ENCODE measurements at places on chromosomes 7 and 10.

DNA sequence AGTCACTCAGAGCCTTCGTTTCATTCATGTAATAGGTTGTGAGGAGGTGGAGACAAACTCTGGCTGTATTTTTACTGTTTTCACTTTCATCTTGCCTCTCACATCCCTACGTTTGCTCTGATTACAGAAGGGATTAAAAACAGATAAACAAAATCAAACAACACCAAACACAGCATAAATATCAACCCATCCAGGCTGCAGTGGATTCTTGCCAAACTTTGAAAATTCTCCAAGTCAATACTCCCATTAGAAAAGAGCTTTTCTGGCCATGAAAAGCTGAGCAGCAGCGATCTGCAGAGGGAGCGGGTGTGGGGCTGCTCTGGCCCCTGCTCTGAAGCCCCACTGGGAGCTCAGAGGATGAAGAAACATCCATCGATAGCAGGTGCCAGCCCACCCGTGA lies 283.2 kb downstream of the WDR37 start:
- DNase-seq, result no peak

DNA sequence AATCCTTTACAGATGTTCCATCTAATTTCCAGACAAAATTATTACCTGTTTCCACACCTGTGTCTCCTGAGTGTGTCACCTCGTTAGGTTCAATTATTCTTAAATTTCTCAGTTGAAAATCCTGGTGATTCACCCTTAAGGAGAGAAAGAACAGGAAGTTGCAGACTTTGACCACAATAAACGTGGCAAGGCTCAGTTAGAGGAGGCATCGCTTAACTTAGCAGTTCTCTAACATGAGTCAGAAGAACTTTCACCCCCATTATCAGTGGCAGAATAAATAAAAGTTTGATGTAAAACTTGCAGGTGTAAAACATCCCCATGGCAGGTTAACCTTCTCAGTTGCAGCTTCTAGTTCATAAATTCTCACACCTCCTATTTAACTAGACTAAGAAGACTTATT lies 8.3 kb downstream of the XPNPEP1 start:
- no peak for DNase-seq

DNA sequence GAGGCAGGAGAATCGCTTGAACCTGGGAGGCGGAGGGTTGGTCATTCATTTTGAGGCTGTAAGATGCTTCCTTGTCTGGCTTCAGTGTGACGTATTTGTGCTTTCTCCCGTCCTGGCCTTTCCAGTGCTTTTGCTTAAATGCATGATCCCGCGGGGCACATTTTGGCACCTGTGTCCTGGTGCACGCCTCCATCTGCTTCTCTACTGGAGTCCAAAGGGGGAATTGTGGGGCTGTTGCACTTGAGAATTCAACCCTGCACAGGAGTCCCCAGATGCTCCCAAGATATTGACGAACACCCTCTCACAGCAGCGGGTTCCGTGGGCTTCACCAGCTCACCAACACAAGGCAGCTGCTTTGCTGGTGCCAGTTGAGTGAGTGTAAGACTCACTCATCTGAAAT lies 10.3 kb upstream of the LRRC27 start:
- no peak for DNase-seq

DNA sequence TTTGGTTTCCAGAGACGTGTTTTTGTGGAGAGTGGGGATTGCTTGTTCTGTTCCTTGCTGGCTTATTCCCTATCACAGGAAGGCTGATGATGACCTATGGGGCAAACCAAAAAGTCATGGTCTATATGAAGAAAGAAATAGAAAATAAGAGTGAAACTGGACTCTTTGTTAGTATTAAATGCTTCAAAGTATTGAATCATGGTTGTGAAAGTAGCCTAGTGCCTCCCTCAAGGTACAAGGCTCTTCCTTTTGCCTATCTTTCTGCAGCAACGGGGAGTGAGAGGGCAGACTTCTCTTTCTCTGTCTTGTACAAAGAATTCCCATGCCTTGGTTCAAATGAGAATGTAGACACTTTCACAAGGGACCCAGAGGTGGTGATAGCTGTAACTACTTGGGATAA lies 9.0 kb downstream of the MEST start:
- DNase-seq, result no peak

DNA sequence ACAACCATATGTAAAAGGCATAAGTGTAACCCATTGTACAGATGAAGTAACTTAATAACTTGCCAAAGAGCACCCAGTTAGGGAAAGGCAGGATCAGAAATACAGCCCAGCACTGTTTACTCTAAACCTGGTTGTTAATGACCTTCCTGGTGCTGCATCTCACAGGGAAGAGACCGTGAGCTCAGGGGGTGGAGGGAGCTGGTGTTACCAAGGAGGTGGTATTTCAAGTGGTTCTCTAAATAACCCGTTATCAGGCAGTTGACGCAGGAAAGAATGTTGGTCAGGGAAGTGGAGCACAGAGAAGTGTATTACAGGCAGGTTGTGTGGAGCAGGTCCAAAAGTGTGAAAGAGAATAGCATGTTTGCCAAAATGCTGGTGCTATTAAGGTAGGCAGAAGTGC lies 4.4 kb upstream of the ST7 start:
- no peak for DNase-seq

GRCh38 chr7:94375691-94376090 lies 19.0 kb upstream of the COL1A2 start:
- no peak for DNase-seq

DNA sequence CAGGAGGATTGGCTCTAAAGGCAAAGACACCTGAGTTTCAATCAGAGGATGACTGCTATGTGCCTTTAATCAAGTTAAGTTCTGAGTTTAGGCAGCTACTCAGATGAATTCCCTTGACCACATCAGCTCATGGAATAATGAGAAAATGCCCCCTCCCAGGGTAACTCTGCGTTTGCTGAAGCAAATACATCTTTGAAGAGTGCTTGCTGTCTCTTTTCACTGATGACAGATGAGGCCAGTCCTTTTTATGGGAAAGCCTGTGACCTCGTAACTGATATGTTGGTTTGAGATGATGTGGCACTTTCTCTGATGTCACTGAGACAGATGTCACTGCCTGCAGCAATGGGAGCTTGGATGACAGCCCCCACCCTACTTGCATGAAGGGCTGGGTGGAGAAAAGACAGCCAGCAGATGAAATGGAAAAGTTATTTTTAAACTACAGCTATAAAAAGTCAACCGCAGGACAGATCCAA lies 43.7 kb upstream of the DGKI start:
- no peak for DNase-seq

DNA sequence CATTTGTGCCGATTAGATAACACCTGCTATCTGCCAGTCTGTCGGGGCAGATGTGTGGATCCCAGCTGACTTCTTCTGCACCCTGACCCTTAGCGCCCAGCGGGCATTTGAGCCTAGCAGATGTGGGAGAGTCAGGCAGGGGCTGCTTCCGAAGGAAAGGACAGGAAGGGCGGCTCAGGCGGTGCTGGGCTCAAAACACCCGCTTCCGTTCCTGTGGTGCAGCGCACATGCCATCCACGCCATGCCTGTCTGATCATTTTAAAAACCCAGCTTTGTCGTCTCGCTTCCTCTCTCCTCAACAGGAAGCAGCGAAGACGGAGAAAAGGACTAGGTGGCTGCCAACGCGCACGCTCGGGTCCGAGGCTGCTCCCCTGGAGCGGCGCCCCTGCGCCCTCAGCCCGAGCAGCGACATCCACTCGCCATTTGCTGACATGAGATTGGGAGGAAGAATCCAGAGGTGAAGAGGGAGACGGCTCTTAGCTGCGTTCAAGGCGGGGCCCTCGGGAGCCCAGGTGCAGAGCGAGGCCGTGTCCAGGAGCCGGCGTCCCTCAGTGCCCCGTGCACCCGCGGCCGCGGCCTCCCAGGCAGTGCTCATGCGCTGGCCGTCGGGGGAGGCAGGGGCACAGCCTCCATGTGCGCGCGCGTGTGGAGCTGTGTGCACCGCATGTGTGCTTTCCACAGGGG lies 5.9 kb upstream of the BHLHA15 start:
- no peak for DNase-seq

- DNase-seq, result no peak
These were observed 69.1 kb downstream of the PRKAG2 start for GRCh38 chr7:151807846-151808245.

GRCh38 chr10:120929166-120929565 lies 78.0 kb downstream of the WDR11 start:
- DNase-seq, result no peak

DNA sequence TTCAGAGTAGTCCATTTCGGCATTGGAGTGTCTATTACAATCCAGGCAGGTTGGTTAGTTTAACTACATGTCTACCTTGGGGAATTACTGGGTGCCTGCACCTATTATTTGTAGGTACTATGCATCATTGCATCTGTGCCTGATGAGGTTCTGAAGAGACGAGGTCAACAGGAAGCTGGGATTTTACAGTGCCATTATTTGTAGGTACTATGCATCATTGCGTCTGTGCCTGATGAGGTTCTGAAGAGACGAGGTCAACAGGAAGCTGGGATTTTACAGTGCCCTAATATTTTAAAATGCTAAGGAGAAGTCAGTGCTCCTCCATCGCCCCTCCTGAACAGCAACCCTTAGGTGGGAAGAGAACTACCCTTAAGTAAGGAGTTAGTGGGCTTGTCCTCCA lies 41.7 kb downstream of the NPY start:
- DNase-seq, result no peak

DNA sequence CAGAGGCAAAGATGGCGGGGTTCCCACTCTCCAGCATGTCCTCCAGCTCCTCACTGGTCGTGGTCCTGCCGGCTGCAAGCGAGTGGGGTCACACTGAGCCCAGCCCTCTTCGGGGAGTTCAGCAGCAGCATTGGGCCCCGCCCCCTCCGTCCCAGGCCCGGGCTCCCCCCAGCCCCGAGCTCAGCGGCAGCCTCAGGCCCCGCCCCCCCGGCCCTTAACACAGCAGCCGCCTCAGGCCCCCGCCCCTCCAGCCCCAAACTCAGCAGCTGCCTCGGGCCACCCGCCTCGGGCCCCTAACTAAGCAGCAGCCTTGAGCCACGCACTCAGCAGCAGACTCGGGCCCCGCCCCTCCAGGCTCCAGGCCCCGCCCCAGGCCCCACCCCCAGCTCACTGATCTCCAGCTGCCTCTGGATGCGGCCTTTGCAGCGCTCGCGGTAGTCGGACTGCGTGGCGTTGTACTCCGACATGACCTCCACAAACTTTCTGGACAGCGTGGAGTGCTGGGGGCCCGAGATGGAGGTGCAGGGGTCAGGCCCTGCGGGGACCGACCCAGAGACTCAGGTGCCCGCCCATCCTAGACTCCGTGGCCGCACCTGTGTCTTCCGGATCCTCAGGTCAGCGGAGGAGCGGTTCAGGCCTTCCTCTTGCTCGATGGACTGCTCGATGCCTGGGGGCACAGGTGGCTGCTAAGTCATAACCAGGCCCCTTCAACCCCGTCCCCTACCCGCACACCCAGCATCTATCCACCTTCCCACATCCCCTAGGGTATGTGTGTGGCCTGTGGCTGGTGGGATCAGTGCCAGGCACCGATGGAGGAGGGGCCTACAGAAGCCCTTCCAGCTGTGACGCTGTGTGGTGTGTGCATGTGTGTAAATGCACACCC lies 15.5 kb downstream of the STX1A start:
- DNase-seq, result no peak

DNA sequence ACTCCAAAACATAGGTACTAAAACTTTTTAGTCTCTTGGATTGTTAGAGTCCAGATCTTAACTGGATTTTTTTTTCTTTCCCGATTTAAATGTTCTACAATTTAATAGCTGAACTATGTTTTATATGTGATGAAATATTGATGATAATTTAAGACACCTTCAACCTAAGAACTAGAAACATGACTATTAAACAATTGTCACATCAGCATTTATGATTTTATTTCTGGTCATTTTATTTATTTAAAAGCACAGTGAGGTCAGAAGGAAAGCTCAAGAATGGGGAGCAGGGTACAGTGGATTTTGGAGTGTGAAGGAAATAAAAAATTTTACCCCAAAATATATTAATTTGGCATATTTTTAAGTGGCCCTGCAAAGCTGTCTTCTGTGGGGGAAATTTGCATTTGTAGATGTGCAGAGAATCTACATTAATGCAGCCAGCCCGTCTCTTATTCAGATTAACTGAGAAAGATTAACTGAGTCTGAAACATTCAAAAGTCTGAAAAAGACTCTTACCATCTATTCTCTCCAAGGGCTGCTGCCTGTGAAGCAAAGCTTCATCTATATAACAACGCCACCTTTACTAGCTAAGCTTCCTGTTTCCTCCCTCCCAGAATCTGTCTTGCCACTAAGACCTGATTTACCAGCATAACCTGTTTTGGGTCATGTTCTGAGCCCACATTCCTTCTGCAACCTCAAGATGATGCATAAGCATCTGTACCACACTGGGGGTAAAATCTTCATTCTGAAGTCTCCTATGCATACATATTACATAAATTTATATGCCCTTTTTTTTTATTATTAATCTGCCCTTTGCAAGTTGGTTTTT lies 86.4 kb downstream of the TMEM106B start:
- DNase-seq, result no peak

DNA sequence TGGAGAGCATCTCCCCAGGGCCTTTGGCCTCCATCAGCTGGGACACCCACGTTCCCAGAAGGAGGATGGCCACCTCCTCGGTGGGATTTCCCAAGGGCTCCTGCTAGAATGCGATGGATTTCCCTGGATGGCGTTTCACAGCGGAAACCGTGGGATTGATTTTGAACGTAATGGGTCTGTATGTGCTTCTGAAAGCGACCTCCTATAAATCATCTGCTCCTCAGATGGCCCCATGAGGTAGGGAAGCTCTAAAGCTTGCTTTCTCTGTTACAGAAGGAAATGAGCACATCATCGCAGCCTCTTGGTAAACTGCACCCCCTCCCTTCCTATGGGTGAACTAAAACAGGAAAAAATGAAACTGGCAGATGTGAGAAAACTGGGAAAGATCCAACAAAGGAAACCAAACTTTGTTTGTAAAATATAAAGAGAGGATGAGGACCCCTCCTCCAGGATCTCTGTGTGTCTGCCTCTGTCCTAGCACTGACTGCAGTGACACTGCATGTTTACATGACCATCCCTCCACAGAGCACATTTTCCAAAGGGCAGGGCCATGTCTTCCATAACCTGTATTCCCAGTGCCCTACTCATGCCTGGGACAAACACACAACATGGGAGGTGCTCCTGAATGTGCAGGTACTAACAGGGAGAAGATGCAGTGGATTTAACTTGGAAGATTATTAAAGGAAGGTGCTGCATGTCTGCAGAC lies 57.6 kb downstream of the LYZL1 start:
- DNase-seq, result no peak

GRCh38 chr10:13053794-13054462 lies 46.0 kb upstream of the OPTN start:
- DNase-seq, result no peak

DNA sequence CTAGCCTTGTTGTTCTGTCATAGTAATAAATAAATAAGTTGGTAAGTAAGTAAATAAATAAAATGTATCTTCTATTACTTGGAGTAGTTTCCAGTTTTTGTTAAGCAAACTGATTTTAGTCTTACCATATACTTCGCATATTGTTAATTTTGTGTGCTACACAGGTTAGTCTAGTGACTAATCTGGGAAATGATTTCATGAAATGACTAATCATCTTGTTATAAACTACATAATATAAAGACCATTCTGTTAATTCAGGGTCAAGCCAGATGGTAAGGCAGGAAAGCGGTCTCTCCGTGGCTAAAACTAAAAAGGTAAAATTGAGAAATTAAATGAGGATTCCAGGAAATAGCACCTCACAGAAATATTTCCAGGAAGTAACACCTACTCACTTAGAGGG lies 58.5 kb upstream of the FOXP2 start:
- DNase-seq, result no peak

GRCh38 chr10:79098596-79099015 lies 29.8 kb downstream of the ZMIZ1 start:
- no peak for DNase-seq

Measured in T-helper 2 cell (primary cell).